ENCODE measurements at places on chromosomes 4 and X.

DNA sequence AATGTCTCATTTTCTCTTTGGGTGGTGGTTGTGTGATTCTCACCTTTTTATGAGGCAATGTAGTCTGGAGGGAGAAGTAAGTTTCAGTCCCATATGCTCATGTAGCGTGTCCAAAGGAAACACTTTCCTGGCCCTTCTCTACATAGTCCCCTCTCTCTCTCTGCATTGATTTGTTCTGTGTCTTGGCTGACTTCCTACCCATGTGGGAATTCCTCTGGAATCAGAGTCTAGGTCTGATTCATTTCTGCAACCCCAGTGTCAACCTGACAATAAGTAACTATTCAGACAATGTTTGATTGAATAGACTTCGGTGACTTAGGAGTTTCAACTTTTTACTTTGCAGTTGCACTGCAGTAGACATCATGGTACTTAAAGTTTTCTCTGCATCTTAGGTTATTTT lies 2.7 kb upstream of the ALAS2 start:
- no peak for DNase-seq

- no peak for DNase-seq
Observed at GRCh38 chr4:95388911-95389310, 159.9 kb downstream of the UNC5C start.

DNA sequence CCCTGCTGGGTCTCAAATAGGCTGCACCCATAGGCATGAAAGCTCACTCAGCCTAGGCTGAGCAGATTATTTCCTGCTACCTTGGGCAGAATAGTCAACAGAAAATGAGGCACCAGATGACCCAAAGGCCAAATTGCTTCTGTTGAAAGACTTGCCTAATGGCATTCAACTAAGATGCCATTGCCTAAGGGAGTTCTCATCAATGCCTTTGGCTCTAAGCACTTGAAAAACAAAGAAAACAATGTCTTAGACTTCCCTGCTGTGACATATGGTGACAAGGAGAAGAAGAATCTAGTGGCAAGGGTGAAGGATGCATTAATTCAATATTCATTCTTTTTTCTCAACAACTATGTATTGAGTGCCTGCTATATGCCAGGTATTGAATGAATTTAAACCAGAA lies 25.7 kb upstream of the PCDH19 start:
- DNase-seq, result peak; percentile 77

GRCh38 chr4:148116969-148117368 lies 325.2 kb downstream of the NR3C2 start:
- peak; percentile 75 for DNase-seq

DNA sequence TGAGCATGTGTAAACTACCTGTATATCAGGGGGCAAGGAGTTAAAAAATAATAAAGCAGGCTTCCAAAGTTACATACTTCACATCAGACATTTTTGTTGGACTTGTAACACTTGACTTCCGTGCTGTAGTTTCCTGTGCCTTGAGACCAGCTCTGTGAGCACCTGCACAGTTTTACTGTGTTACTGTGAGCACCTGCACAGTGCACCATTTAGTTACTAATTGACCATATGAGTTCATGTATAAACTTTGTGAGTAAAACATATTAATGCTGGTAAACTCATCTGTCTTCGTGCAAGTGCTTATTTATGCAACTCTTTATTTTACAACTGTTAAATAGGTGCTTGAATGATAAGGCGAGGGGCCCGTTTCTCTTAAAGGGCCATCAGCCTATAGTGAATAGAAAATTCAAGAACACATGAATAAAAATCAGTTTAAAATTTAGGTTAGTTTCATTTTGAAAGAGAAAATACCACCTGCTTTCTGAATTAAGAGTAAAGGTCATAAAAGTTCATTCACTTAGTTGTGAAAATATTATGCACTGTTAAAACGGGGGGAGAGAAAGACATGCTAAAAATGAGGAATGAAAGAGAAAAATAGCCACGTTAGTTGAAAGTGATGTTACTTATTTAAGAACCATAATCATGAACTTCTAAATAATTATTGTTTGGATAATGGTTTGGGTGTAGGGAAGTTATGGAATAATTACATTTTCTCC lies 42.4 kb downstream of the USP9X start:
- no peak for DNase-seq

GRCh38 chrX:97751735-97752134 lies 868.0 kb downstream of the RPA4 start:
- DNase-seq, result no peak

DNA sequence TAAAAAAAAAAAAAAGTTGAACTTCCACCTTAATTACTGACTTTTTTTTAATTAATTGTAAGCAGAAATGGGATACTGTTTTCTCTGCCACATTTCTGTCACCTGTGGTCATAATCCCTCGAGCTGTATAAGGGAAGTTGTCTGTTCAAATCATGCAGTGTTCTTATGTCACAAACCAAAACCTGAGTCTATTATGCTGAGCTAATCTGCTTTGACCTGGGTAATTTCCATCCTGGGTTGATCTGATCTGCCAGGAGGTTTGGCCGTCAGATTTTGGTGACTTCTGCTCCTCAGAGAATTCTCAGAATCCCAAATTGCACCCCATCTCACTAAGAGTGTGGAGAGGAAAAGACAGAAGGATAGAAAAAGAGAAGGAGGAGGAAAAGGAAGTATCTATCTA lies 683.1 kb downstream of the KCTD8 start:
- no peak for DNase-seq

DNA sequence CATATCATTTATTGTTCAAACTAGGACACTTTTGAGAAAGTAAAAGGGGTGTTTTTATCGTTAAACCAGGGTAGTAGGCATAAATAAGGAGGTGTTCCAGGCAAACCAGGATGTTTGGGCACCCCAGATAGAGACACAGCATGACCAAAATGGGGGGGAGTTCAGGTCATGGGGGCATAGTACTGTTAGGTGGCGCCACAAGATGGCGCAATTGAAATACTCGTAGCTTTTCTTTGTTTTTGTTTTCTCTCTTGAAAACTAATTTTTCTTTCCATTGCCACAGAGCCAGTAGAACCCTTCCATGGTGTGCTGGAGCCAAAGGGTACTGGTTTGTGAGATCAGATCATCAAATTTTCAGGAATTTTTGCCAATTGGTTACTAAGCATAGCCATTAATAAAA lies 283.4 kb downstream of the BCOR start:
- peak; percentile 42 for DNase-seq

GRCh38 chr4:103197765-103198110 lies 405 bp downstream of the CENPE start:
- DNase-seq, result no peak

DNA sequence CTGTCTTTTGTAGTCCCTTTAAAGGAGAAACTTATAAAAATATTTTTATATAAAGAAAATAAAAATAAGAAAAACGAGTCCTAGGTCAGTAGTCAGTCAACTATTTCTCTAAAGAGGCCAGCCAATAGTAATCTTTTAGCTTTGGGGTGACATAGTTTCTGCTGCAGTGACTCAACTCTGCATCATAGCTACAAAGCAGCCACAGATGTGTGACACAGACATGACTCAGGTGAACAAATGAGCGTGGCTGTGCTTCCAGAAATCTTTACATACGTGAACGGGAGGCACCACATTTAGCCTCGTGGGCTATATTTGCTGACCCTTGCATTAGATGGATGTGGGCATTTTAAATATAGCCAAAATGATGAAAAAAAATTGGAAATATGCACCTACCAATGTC lies 1862.5 kb upstream of the TENM3 start:
- DNase-seq, result no peak

DNA sequence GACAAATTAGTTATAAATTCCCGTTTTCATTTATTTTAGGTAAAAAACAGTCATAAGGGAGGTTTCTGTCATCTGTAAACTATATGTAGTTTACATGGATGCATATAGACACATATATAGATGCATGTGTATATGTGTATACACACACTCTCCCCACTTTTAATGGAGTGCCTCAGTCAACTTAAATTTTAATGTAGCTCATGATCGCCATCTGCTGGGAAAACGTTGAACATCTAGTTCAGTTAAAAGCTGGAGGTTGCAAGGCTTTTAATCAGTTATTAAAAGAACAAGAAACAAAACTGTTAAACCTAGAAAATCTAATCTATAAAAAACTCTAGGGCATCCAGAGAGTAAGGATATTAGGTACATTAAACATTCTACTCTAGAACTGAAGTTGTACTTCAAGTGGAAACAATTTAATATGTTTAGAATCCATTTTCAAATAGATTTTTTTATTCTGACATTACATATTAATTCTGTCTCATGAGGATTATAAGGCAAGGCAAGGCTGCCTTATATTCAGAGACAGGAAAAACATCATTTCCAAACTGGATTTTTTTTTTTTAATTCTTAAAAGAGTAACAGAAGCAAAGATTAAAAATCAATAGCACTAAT lies 122.6 kb downstream of the SHISA3 start:
- no peak for DNase-seq

GRCh38 chr4:4182835-4183568 lies 43.7 kb downstream of the OTOP1 start:
- peak; percentile 64 for DNase-seq

GRCh38 chr4:111847296-111848008 lies 297.8 kb upstream of the FAM241A start:
- no peak for DNase-seq

GRCh38 chr4:55396308-55397125 lies 760 bp downstream of the TMEM165 start:
- peak; percentile 72 for DNase-seq

GRCh38 chr4:169612871-169613859 lies 782 bp upstream of the NEK1 start:
- DNase-seq, result peak; percentile 88

GRCh38 chr4:83179205-83179604 lies 64.7 kb upstream of the PLAC8 start:
- no peak for DNase-seq

DNA sequence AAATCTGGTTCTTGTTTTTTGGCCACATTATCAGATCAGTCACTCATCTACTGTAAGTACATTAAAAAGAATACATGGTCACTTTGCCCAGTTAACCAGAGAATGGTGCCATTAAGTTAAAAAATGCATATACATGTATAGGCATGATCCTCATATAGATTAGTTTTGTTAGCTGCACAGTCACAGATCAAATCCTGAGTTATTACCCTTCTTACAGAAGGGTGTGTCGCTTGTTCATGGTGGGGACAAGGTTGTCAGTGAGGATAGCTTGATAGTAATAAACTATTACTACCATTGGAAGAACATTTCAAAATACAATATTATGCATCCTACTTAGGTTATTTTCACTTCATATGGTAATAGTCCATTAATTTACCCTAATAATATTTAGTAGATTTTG lies 48.5 kb downstream of the GALNT7 start:
- DNase-seq, result no peak

GRCh38 chr4:3784454-3785291 lies 18.5 kb downstream of the ADRA2C start:
- DNase-seq, result no peak

DNA sequence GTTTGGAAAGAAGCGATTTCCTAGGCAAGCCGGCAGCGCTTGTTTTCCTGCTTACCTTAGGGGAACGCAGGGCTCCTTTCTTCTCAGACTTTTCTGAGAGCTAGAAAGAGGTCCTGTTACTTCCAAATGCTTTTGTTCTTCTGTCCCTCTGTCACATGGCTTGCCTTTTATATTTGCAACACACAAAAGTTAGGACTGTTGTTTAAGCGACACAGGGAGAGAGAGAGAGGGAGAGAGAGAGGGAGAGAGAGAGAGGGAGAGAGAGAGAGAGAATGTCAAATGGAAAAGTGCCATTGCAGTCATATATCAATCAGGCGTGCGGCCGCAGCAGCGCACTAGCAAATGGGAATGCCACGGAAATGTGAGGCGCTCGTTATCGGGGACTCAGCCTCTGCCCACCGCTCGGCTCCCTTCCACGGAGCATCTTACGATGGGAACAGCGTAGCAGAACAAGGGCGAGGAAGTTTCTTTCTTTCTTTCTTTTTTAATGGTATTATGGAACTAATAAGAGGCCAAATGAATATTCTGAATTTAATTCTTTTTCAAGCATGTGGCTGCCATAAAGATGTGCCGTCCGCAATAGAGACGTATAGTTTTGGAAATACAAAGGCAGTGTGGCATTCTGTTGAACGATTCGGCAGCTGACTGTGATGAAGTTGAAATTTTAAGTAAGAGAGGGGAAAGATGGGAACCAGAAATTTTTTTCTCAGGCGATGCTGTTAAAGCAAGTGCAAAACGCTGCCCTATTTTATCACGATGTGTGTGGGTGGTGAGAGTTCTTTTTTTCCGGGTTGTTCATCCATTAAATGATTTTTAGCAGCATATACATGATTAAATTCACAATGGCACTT lies at the start of gene NDP:
Gene NDP, minus strand, starts transcription at position 142 of the 851 bp plus-strand sequence. CDS start 14,745 bp downstream, outside the sequence.
- peak; percentile 38 for DNase-seq

DNA sequence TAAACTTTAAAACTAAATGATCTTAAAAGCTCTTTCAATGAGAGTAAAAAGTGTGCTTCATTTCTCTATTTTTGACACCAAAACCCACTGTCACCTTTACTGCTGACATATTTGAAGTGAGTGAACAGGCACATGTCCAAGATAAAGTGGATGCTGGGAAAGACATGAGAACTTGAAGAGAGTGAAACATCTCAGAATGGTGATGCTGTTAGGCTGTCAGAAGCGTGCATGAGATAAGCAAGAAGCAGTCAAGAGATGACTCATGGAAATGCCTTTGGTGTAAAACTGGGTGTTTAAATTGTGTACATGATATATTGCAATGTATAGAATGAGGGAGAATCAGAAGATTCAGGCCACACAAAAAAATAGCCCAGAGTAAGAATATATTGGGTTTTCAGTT lies 21.8 kb upstream of the GBA3 start:
- no peak for DNase-seq

- DNase-seq, result no peak
Observed at GRCh38 chr4:168696826-168697225, 200.0 kb downstream of the PALLD start.

DNA sequence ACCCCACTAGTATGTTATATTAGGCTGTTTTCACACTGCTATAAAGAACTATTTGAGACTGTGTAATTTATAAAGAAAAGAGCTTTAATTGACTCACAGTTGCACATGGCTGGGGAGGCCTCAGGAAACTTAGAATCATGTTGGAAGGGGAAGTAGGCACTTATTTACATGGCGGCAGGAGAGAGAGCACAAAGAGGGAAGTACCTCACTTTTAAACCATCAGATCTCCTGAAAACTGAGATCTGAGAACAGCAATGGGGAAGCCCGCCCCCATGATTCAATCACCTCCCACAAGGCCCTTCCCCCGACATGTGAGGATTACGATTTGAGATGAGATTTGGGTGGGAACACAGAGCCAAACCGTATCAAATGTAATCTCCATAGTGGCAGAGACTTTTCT lies 45.4 kb upstream of the XK start:
- DNase-seq, result no peak

GRCh38 chr4:10239982-10240654 lies 123.5 kb upstream of the WDR1 start:
- no peak for DNase-seq

All from ELF-1 (cell line).